ENCODE measurements at places on chromosomes 1 and 21.

GRCh38 chr1:231188072-231188471 is 26.2 kb downstream of the TRIM67 start:
- peak; percentile 16 for DNase-seq

GRCh38 chr1:118944133-118944532 is 44.0 kb downstream of the TBX15 start:
- no peak for DNase-seq

DNA sequence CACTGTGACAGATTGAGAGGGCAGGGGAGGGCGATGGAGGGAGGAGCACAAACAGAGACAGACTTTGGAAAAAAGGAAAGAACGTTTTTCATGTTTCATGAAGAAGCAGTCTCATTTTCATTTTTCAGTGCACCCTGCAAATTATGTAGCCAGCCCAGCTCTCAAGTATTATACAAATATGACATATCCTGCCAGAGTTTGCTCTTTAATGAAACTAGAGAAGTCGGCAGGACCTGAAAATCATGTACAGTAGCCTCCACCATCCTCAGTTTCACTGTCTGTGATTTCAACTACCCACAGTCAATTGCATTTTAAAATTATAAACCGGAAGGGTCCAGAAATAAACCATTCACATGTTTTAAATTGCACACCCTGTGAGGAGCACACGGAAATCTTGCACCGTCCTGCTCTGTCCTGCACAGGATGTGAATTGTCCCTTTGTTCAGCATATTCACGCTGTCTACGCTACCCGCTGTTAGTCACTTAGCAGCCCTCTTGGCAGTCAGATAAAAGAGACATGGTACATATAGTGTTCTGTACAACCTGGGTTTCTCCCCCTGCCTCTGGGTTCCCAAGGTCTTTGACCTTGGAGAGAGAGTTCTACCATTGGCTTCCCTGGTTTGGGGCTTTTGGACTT is 13.6 kb upstream of the ADARB1 start:
- DNase-seq = no peak

GRCh38 chr1:231401478-231401877 is 20.6 kb downstream of the EGLN1 start:
- DNase-seq = no peak

GRCh38 chr21:43727519-43728153 is 8.7 kb downstream of the PDXK start:
- peak; percentile 21 for DNase-seq

GRCh38 chr1:63888984-63889383 is 115.2 kb downstream of the ROR1 start:
- no peak for DNase-seq

Data from midbrain (tissue), 1 donor.